HCT116 (cell line): ENCODE measurements at places on chromosomes 4 and X. TPM values are rescaled to one million over a fixed set of nuclear protein-coding genes. Genes with fewer than 3 reads are reported as not detected.

UGT8 gene
- 14.8 TPM for total RNA-seq

RIBC1 gene
- total RNA-seq: 0.61 TPM

P2RY8 gene
- 0.44 TPM for total RNA-seq

RNF128 gene
- 5.8 TPM for total RNA-seq

HSFX4 gene
- not detected for total RNA-seq

NR0B1 gene
- not detected for total RNA-seq

DNA sequence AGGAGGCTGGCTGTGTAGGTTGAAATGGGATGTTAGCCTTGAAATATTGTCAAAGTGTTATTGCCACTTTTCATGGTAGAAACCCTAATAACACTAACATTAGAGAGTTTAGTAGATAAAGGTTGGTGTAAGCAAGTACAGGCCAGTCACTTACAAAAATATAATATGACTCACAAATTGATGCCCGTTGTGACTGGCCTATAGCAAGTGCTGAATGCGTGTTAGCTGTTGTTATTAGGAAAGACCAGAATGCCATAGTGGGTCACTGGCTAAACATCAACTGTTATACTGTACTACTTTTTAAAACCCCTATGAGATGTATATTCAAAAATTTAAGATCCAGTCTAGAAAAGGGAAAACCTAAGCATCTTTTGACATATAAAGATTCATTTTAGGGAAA lies 20.4 kb upstream of the GDPD2 start:
- no peaks in the 10 kb centered on the region for H3K27me3 ChIP-seq
- DNase-seq: no peak
- no peak overlapping the region for H3K4me3 ChIP-seq
- peaks cover 4% of the 10 kb centered on the region; the same call in 1 of the 2 replicates for H3K36me3 ChIP-seq

DNA sequence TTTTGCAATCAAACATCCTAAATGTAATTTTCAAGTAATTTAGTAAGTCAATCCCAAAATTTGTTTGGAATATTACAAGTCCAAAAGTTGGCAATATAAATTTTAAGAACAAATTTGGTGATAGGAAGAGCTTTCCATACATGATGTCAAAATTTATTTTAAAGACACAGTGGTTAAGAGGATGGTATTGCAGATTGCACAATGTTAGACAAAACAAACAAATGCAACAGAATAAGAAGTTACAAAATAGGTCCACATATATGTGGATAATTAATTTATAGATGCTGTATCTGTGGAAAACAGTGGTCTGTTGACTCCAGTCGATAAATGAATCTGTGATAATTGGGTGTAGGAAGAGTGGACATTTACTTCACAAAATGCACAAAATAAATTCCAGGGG lies 358.5 kb downstream of the PCDH7 start:
- no peaks in the 10 kb centered on the region for H3K27me3 ChIP-seq
- DNase-seq: no peak
- peak overlapping the region; percentile 42 for H3K27ac ChIP-seq
- peaks cover 48% of the 10 kb centered on the region for H3K4me1 ChIP-seq
- H3K36me3 ChIP-seq: peaks cover 16% of the 10 kb centered on the region
